ENCODE measurements at places on chromosomes 2 and 18. TPM values are rescaled to one million over a fixed set of nuclear protein-coding genes. Genes with fewer than 3 reads are reported as not detected.

GRCh38 chr2:10437806-10438205 is 10.3 kb downstream of the ODC1 start:
- DNase-seq: no peak

DNA sequence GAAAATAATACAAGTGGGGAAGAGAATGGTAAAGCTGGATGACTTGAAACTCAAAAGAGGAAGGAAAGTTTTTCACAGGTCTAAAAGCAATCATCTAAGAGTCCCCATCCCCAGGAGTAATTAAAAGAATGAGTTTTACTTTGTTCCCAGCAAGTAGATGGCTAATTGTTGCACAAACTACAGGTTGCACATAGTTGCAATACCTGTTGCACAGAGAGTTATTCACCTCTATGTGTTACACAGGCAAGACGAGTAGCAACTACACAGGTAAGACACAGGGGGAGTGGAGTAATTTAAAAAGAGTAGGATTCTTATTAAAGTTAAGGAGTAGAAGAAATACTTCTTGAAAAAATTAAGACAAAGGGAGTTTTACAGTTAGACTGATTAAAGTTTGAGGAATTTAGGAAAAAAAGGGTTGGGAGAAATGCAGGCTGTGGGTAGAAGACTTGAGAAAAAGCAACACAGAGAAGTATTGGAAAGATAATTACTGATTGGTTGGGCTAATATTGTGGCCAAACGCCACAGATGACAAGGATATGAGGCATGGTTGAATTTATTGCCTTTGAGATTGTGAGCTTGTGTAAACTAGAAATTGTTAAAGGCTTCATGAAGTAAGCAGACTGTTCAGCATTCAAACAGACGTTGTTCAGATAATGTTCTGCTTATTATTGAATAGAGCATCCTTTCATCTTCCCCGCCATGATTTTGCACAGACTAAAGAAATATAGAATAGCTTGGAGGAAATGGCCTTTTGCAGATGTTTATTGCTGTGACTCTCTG is 699.3 kb downstream of the NR4A2 start:
- no peak for DNase-seq

GRCh38 chr18:13580351-13580750 is 146.0 kb downstream of the FAM210A start:
- no peak for DNase-seq

DNA sequence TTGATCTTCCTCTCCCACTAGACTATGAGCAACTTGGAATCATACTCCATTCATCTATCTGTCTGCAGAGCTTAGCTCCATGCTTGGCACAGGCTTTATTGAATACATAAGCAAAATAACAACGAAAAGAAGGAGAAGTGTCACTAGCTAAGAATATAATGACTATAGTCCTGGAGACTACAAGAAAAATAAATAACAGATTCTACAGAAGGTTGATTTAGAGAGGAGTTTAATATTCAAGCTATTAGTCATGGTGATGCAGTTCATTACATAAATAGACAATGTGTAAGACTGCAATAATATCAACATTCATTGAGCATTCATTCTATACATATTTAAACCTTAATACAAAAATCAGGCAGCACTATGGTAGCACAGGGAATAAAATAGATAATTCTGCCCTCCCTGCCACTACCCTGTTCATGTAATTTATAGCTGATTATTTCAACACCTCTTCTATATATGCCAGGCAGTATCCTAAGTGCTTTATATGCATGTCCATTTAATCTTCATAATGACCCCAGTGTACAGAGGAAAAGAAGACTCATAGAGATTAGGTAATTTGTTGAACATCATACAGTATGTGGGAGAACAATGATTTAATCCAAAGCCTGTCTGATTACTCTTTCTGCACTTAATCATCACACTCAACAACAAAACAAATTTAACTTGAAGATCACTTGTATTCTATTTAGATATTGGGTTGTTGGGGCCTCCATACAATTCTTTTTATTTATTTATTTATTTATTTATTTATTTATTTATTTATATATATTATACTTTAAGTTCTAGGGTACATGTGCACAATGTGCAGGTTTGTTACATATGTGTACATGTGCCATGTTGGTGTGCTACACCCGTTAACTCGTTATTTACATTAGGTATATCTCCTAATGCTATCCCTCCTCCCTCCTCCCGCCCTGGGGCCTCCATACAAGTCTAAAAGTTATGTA is 165.3 kb downstream of the RNF152 start:
- DNase-seq: no peak

- no peak for DNase-seq
Measured at GRCh38 chr2:213229814-213230213, 54.5 kb upstream of the SPAG16 start.

- no peak for DNase-seq
Measured at GRCh38 chr2:226220511-226220910, 579.1 kb downstream of the IRS1 start.

Gene PSMA8
- not detected for total RNA-seq

Gene PSD4
- 62.5 TPM for total RNA-seq

Gene CYP1B1
- total RNA-seq: 20.6 TPM

Data from esophagus squamous epithelium (tissue), 5 donors.